ENCODE measurements at places on chromosomes 1 and 21.
A peak's percentile ranks its signal among the peaks of the same experiment; 100 is the strongest.

DNA sequence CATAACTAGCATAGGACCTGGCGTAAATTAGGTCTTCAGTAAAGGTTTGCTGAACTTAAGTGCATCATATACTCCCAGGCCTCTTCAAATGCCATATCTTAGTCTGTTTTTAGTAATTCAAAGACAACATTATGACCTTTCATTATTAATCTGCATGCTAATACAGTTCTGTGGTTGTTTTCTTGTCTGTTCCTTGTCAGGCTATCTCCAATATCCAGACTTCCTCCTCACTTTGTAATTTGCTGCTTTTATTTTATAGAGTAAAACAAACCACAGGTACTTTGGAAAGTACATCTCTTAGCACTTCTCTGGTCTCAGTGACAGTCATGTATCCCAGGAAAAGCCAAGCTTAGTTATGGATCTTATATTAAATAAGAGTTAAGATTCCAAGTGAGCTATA is 65.1 kb upstream of the BMP8A start:
- DNase-seq: no peak

- no peak for DNase-seq
Measured at GRCh38 chr1:156540955-156541354, 31.4 kb downstream of the IQGAP3 start.

- no peak for DNase-seq
Measured at GRCh38 chr1:53642607-53643006, 96.4 kb downstream of the GLIS1 start.

DNA sequence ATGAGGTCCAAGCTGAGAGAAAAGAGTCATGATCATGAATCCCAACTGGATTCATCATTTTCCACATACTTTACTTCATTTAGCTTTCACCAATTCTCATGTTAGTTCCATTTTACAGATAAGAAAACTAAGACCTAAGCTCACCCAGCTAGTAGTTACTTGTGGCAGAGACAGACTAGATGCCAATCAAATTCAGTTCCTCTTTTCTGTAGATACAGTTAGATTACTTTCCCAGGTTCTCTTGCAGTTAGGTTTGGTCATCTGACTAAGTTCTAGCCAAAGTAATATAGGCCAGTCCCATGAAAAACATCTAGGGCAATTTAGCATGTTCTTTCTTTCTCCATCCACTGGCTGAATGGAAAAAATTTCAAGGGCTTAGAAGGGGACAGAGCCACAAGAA is 8.9 kb upstream of the KCND3 start:
- no peak for DNase-seq

GRCh38 chr21:14752345-14752909 is 206.3 kb upstream of the SAMSN1 start:
- no peak for DNase-seq

DNA sequence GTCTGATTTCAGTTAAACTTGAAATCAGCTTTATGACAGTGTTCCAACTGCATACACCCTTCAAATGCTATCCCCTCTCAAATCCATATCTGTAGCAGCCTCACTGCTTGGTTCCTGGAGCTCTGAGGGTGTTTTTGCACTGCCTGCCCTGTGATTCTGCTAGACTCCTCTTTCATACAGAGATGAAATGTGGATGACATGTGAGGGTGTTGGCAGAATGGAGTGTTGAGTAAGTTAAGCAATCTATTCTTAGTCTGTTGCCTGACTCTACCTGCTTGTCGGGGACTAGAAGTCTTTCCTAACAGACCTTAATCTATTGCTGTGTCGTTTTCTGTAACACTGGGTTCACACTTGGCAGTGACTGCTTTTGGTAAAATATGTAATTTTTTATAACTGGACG is 9.8 kb downstream of the IGSF5 start:
- no peak for DNase-seq

GRCh38 chr21:27535188-27535587 is 568.3 kb upstream of the ADAMTS5 start:
- no peak for DNase-seq

- DNase-seq: no peak
Measured at GRCh38 chr1:59025201-59025600, 241.4 kb upstream of the JUN start.

- no peak for DNase-seq
Measured at GRCh38 chr1:1006305-1007159, 6.6 kb upstream of the HES4 start.

DNA sequence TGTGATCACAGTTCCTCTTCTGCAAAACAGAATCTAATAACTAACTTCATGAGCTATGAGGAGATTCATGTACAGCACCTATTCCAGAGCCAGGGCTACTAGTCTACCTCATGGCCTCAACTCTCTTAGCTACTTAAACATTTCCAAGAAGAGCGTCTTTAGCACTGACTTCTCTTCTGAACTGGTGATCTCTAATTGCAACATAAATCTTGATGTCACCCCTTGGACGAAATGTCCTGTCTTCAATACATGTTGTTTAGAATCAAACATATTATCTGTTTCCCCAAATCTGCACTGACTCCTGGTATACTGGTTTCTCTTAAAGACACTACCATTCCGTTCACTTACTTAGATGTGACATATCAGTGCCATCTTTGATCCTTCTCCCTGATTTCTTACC is 88.2 kb downstream of the GRIK1 start:
- DNase-seq: no peak

DNA sequence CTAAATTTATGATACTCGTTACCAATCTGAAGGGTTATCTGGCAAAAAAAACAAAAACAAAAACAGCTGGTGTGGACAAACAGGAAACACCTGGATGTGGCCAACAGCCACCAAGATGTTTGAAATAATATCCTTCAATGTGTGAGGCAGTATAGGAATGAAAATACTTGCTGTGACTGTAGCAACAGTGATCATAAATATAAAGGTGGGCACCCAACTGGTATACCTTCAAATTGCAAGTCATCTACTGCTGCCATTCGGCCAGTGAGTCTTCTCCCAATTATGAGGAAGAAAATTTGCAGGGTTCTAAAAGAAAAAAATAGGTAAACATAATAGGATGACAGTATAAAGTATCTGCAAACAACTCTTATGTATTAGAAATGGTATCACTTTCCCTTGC is 916 bp downstream of the YIPF1 start:
- no peak for DNase-seq

DNA sequence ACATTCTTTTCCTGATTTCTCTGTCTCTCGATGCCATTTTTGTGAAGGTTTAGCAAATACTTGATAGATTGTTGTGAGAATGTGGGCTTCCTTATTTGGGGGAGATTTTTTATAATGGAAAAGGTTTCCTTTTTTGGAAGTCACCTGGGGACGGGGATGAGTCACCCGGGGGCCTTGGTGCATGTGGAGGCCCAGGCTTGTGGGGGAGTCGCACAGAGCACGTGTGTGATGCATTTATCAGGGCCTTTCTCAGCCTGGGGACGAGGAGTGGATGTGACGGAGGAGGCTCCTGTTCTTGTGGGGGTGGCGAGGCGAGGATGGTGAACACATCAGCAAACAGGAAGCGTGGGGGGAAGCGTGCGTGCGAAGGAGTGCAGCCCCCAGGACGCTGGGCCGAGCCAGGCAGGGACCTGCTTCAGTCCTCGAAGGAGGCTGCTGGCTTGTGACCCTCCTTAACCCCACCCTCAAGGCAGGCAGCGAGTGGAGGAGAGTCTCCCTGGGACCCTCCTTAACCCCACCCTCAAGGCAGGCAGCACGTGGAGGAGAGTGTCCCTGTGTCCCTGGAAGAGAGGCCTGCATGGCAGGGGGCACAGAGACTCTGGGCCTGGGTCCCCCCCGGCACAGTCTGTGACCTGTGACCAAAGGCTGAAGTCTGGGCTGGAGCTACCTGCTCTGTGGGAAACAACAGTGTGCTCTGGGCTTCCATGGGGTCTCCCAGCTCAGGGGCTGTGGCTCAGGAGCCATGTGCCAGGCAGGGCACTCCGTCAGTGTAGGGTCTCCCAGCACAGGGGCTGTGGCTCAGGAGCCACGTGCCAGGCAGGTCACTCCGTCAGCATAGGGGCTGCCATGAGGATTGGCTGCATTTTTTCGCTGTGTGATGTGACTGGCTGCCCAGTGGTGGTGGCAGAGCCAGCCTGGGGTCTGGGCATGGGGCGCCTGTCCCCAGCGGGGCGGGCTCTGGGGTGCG is 57.2 kb downstream of the AGPAT3 start:
- DNase-seq: no peak

DNA sequence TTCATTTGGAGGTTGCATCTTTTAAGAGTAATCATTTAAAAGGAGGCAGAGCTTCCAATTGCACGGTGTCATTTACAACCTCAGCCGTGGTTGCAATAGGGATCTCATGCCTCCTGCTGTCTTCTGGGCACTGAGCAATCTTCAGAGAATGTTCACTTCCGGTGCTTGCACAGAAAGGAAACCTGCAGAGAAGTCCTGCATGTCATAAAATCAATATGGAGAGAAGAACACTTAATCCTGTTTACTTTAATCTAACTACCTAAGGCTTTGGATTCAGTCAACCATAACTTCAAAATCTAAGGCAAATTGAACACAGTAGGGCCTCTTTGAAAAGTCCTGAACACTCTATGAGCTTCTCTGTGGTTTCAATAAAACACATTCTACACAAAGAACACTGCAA is 11.3 kb upstream of the MAP10 start:
- DNase-seq: peak; percentile 30

GRCh38 chr1:219120624-219121544 is 52.8 kb upstream of the LYPLAL1 start:
- DNase-seq: no peak

- no peak for DNase-seq
Measured at GRCh38 chr1:87334351-87335174, 5.9 kb downstream of the LMO4 start.

- DNase-seq: no peak
Measured at GRCh38 chr21:45125357-45125756, 51.0 kb downstream of the ADARB1 start.

GRCh38 chr1:67140460-67140859 is 5.7 kb upstream of the C1orf141 start:
- DNase-seq: no peak

GRCh38 chr1:8586438-8586837 is 231.0 kb downstream of the RERE start:
- no peak for DNase-seq

- DNase-seq: no peak
Measured at GRCh38 chr1:208077232-208078075, 166.5 kb upstream of the CD34 start.

- DNase-seq: no peak
Measured at GRCh38 chr1:207839083-207839413, 71.9 kb downstream of the CD34 start.

DNA sequence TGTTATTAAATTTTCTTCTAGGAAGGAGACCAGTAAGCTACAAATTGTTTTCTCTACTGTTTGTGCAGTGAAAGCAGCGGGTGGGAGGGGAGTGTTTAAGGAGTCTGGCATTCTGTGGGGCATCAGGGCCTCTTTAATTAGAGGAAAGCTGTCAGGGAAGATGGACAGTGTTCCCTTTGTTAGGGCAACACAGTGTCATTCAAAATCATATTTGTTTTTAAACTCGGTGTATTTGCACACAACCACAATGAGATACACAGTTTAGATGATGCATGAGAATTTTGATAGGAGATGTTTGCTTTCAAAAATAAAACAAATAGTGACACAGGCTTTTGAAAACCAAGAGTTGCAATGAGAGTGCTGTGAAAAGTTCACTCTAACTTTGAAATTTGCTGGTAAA is 15.1 kb upstream of the ST6GALNAC3 start:
- no peak for DNase-seq

DNA sequence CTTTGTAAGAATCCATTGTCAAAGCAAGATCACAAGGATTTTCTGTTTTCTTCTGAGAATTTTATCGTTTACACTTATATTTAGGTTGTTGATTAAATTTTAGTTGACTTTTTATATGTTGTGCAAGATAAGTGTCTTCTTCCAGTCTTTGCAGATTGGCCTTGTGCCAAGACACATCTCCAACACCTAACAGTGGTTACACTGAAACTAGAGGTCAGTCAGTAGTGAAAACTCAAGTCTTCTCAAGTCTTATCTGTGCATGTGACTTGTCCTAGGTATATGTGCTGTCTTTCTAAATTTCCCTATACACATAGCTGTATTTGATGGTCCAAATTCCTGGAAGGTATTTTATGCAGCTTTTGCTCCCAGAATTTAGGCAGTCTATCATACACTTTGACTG is 1183.2 kb upstream of the B3GALT2 start:
- no peak for DNase-seq

- no peak for DNase-seq
Measured at GRCh38 chr1:21743476-21743875, 39.5 kb downstream of the USP48 start.

DNA sequence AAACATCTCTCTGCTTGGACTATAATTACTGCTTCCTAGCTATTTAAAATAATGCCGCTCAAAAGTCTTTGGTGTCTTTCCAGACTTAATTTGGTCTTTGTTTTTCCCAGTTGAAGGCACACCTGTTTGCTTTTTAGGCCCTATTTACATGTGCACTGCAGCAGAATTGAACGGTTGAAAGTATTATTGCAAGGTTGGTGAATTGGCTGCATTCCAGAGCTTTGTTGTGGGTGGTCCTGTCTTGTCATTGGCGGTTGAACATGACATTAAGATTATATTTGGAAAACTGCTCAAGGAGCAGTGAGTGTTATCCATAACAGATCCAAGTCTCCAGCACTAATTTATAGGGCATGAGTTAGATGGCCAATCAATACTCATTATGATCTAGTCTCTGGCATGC is 656.3 kb downstream of the PTPRC start:
- no peak for DNase-seq

- DNase-seq: no peak
Measured at GRCh38 chr1:228424685-228425660, 8.3 kb upstream of the TRIM17 start.

DNA sequence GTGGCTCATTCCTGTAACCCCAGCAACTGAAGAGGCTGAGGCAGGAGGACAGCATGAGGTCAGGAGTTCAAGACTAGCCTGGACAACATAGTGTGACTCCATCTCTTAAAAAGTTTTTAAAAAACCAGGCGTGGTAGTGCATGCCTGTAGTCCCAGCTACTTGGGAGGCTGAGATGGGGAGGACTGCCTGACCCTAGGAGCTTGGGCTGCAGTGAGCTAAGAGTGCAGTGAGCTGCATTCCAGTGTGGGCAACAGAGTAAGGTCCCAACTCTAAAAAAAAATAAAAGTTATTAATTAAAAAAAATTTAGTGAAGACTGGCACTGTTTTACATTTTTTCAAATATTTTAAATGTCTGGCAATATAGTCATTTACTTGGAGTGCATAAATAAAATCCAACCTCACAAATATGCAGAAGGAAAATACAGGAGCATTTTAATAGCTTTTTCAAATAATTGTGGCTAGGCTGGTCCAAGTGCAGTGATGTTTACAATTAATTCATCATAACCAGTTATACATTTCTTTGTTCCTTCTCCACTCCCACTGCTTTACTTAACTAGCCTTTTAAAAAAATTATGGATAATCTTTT is 10.8 kb downstream of the ZBTB8OS start:
- no peak for DNase-seq

GRCh38 chr1:42231253-42231652 is 66.7 kb upstream of the GUCA2A start:
- DNase-seq: no peak

- DNase-seq: no peak
Measured at GRCh38 chr1:30839827-30840359, 68.7 kb downstream of the SDC3 start.

Measured in ACHN (cell line).